ENCODE measurements at places on chromosomes 4 and X.
A peak's percentile ranks its signal among the peaks of the same experiment; 100 is the strongest.

- no peak for DNase-seq
Observed at GRCh38 chrX:146055733-146056132, 238.1 kb downstream of the SLITRK2 start.

GRCh38 chr4:77036206-77036605 lies 39.6 kb downstream of the CCNI start:
- DNase-seq: no peak

DNA sequence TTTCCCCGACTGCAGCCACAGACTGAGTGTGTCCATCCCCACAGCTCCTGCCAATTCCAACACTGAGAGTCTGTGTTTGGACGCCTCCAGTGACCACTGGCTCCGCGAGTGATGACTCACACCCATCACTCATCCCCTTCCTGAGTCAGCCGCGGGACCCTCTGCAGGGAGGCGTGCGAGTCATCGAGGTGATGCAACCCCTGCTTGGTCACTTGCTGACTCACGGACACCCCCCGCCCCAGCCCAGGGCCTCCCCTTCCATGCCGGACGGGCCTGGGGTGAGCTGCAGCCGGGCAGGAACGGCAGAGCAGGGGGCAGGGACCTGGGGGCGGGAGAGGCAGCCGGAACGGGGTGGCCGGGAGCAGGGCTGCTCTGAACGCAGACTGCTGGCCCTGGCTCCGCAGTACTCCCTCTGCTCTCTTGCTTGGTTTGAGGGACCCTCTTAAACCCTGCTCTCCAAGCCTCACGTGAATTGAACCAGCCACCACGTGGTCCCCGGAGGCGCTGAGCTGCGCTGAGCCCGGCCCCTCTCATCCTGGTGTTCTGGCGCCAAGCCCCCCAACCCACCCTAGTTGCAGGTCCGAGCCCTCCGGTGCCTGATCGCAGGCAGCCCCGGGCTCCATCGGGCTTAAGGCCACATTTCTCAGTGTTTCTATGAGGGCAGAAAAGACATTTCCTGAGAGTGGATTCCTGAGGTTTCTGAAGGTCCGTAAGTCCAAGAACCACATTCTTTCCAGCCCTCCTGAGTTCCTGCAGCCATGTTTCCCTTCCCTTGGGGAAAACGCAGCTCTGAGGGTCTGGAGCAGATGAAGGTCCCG lies 32.4 kb downstream of the FGFRL1 start:
- DNase-seq: no peak

DNA sequence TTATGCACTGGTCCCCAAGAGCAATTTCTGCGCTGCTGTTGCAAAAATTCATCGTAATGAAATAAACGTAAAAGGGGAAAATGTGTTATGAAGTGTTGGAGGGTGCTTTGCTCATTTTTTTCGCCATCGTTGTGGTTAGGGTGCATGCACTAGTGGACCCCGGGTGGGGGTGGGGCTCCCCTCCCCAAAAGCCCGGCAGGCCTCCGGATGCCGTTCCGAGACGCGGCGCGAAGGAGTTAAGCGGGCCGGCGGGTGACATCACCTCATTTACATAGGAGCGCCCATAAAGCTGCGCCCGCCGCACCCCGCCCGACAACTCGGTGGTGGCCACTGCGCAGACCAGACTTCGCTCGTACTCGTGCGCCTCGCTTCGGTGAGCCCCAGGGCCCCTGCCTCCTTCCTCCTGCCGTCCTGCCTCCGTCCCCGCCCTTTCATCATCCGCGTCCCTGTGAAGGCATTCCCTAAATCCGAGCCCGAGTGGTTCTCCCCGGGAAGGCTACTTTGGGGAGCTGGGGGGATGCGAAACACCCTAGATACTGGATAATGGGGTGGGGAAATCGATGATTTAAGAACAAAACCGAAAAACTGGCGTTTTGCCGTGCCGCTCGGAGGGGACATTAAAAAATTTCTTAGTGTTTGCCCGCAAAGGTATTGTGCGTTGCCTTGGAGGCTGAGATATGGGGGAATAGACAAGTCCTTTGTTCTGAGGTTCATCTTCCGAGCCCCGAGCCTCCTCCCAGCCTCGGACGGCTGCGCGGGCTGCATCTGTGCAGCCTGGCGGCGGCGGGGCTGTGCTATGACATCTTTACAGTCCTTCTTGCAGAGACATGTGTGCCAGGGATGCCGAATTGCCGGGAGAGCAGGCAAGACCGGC lies at the start of gene TMSB4X:
Gene TMSB4X (plus strand): TSS at position 315 of the 874 bp plus-strand sequence.
- no peak for DNase-seq

DNA sequence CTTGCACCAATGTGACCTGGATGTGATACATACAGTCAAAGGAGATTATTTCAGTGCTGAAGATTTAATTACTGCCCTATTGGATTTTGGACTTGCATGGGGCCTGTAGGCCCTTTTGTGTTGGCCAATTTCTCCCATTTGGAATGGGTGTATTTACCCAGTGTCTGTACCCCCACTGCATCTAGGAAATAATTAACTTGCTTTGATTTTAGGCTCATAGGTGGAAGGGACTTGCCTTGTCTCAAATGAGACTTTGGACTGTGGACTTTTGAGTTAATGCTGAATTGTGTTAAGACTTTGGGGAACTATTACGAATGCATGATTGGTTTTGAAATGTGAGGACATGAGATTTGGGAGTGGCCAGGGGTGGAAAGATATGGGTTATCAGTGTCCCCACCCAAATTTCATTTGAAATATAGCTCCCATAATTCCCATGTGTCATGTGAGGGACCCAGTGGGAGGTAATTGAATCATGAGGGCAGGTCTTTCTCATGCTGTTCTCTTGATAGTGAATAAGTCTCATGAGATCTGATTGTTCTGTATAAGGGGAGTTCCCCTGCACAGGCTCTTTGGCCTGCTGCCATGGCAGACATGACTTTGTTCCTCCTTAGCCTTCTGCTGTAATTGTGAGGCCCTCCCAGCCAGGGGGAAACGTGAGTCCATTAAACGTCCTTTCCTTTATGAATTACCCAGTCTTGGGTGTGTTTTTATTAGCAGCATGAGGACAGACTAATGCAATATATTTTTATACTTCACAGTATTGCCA lies 362.2 kb upstream of the SPANXN4 start:
- no peak for DNase-seq

GRCh38 chrX:68238568-68238967 lies 194.7 kb downstream of the OPHN1 start:
- no peak for DNase-seq

- no peak for DNase-seq
Observed at GRCh38 chr4:79623021-79623870, 215.2 kb upstream of the GK2 start.

- no peak for DNase-seq
Observed at GRCh38 chr4:38759113-38759789, 23.5 kb downstream of the TLR10 start.

DNA sequence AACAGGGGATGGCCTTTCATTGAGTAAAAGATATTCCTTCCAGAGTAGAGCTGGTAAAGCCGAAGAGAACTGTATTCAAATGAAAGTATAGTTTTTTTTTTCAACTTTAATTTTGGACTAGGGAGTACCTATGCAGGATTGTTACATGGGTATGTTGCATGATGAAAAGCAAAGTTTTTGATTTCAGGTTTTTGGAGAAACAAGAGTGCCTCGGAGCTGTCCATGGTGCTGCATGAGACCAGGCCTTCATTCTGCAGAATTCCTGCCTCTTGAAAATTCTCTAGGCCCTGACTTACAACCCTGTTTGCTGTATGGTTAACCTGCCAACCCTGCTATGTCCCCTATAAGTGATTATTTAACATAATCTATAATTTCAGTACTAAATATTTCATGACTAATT lies 1065.7 kb upstream of the FTHL17 start:
- no peak for DNase-seq

DNA sequence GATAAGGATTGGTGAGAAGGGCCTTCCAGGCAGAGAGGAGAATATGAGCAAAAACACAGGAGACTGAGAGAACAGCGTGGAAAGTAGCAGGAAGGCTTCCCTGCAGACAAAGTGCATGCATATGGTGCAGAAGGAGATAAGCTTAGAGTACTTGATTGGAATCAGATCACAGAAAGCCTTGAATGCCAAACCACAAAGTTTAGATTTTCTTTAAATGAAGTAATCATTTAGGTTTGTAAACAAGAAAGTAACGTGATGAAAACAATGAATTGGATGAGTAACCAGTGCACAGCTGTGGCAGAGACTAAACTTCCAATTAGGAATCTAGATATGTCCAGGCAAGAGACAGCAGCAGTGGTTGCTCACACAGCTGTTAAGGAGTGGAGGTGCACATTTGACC lies 83.8 kb upstream of the C1QTNF7 start:
- DNase-seq: no peak

DNA sequence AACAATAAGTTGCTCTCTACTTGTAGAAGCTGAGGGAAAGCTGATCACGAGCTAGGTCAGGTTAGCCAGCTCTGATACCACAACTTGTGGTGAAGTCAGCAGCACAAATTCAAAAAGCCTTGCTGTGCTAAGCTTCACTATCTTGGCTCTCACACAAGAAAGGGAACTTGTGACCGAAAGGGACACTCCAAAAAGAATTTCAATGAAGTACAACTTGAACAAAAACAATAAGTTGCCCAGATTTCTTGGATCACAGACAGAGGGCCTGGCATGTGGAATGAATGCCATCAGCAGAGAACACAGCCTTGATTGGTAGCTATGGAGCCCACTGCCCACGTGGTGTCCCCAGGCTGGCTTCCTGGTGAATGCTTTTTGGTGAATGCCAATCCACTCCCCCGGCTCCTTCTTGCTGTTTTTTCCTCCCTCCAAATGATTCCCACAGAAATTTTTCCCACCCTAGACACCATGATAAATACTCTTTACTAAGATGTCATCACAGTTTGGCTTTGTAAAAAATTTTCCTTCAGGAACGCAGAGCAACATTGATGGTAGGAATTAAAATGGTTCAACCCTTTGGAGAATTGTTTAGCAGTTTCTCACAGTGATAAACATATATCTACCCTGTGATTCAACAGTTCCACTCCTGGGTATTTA lies 82.6 kb downstream of the ANXA3 start:
- no peak for DNase-seq

DNA sequence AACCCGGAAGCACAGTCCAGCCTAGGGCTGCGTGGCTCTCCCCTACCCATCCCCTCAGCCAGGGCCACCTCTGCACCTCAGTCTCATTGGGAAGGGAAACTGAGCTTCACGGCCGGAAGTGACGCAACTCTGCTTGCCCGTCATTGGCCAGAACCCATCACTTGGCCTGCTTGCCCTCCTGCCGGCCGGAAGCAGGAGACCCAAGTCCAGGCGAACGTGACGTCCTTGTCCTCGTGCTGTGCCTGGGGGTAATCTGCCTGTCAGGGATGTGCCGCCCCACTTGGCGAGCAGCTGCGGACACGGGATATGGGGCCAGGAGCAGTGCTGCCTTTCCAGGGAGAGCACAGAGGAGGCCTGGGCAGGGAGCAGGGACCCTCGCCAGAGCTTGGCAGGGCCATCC lies 31.2 kb downstream of the ZFYVE28 start:
- DNase-seq: no peak

- DNase-seq: no peak
Observed at GRCh38 chr4:80011636-80012236, 61.3 kb downstream of the ANTXR2 start.

DNA sequence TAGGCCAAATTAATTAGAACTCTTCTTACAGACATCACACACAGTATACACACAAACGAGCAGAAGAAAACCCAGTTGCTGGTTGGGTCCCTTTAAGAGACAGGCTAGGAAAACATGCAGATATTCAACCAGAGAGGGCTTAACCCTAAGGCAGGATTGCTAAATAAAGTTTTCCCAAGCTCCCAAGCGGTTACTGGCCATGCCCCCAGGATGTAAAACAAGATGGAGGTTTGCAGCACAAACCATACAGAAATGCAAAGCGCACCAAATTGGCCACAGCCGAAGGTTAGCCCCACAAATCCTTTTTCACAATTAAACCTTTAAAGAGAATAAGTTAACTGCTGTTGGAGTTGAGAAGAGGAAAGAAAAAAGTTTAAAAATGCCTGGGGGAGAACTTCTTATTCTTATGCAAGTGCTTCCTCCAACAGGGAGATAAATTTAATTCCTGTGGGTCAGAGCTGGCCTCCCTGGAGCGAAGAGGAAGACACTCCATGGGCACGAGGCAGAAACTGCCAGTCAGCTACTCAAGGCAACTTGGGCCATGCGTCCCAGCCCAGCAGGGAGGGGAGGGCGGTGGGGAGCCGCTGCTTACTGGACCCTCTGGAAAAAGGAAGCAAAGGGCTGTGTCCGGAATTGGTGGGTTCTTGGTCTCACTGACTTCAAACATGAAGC lies 167.6 kb upstream of the ARSJ start:
- DNase-seq: peak; percentile 87

DNA sequence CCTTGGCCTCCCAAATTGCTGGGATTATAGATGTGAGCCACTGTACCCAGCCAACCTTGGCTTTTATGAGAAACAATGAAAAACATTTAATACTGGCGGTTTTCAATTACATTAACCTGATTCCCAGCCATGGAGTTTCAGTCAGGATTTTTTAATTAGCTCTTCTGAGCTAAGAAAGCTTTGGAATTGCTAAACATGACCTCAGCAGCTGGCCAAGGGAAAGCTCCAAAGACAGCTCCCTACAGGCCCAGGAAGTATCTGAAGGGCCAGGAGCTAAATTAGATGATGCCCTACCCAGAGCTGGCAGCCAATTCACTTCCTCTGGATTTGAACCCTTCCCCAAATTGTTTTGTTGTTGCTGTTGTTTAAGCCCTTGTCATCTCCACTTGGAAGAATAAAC lies 26.5 kb upstream of the FUNDC1 start:
- DNase-seq: no peak

GRCh38 chrX:70172964-70173363 lies 4.3 kb upstream of the DGAT2L6 start:
- DNase-seq: no peak

DNA sequence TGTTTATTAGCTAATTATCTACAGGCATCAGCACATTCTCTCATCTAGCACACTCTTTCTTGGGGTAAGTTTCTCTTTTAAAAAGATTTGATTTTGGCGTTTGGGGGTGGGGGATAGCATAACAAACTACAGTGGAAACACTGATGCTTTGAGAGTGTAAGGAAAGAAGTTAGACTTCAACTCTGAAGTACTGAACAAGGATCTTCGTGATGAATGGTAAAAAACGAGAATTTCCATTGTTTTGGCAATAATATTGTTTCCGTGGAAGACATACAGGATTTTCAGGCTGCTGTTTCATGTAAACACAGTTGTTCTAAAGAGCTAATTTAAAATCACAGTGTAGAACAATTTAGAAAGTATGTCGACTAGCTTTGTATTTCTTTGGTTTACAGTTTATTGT lies 451 bp downstream of the LPAR4 start:
- no peak for DNase-seq

DNA sequence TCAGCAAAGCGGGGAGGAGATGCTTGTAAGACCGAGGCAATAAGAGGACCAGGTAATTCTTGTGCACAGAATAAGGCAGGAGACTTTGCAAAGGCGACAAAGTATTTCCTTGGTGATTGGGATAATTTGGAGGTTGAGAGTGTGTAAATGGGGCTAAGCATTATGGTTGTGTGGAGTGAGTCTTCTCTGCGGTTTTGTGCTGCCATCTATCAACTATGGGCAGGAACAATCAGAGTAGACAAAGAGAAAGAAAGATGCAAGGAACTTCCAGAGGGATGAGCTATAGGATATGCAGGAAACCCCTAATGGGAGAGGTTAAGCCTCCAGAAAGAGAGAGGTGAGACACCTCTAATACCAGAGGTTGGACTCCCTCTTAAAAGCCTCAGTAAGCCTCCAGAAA lies 339.8 kb downstream of the PAPSS1 start:
- no peak for DNase-seq

GRCh38 chr4:148527571-148527970 lies 85.4 kb upstream of the NR3C2 start:
- no peak for DNase-seq

- no peak for DNase-seq
Observed at GRCh38 chr4:71827826-71828225, 43.9 kb upstream of the GC start.
